Occipital lobe (tissue), 3 donors: ENCODE measurements at places on chromosomes 6 and 20. TPM values are rescaled to one million over a fixed set of nuclear protein-coding genes. Genes with fewer than 3 reads are reported as not detected.

Gene RTN4IP1
- total RNA-seq = 9.0 TPM

Gene TULP1
- total RNA-seq = 0.47 TPM

- peak; percentile 22 for DNase-seq
Observed at GRCh38 chr6:142474531-142475289, 172.9 kb downstream of the ADGRG6 start.

DNA sequence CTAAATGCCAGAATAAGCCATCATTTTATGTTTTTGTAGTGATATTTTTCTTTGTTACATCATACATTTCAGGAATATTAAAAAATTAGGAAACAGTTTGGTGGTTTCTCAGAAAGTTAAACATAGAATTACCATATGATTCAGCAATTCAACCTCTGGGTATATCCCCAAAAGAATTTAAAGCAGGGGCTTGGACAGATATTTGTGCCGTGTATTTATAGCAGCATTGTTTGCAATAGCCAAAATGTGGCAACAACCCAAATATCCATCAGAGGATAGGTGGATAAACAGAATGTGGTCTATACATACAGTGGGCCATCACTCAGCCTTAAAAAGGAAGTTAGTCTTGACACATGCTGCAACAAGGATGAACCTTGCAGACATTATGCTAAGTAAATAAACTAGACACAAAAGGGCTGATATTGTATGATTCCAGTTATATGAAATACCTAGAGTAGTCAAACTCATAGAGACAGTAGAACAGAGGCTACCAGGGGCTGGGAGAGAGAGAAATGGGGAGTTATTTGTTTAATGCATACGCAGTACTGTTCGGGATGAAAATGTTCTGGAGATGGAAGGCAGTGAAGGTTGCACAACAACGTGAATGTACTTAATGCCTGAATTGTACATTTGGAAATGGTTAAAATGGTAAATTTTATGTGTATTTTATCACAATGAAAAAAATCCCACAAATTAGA lies 18.9 kb upstream of the TRAF3IP2 start:
- no peak for DNase-seq

DNA sequence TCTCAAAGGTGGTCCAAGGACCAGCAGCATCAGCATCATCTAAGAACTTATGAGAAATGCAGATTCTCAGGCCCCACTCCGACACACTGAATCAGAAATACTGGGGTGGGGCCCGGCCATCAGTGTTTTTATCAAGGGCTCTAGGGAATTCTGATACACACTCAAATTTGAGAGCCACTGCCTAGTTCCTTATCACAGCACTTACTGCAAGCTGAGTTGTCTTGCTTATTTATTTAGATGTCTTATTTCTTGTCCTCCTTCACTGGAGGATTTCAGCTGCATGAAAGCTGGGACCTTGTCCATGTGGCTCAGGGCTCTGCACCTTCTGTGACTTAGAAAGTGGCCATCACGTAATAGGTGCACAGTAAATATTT lies 139.4 kb upstream of the RREB1 start:
- DNase-seq = no peak

GRCh38 chr6:1615151-1615852 lies 5.6 kb downstream of the FOXC1 start:
- no peak for DNase-seq

- DNase-seq = no peak
Observed at GRCh38 chr6:43657221-43657802, 12.5 kb downstream of the RSPH9 start.
